ENCODE measurements at places on chromosomes 2 and 18.

DNA sequence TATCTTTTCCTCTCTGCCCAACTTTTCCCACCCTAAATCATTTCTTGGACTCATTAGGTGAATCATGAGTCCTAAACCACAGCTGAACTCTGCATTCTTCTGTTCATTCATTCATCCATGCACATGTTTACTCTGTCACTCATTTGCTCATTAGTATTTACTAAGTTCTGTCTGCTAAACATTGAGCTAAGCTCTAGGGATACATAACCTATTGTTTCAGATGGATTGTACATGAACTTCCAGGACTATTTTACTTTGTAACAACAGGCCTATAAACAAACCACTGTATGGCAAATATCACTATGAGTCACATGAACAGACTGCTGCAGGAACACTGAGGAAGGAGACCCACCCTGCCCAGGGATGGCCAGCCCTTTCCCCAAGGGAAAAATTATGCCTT lies 14.6 kb upstream of the DYNC2LI1 start:
- no peak for DNase-seq

GRCh38 chr18:63149302-63149587 lies 170.3 kb downstream of the BCL2 start:
- no peak for DNase-seq

GRCh38 chr18:35123811-35124210 lies 82.6 kb downstream of the MAPRE2 start:
- DNase-seq: no peak

GRCh38 chr18:44682871-44683221 lies 2.2 kb downstream of the SETBP1 start:
- DNase-seq: no peak

DNA sequence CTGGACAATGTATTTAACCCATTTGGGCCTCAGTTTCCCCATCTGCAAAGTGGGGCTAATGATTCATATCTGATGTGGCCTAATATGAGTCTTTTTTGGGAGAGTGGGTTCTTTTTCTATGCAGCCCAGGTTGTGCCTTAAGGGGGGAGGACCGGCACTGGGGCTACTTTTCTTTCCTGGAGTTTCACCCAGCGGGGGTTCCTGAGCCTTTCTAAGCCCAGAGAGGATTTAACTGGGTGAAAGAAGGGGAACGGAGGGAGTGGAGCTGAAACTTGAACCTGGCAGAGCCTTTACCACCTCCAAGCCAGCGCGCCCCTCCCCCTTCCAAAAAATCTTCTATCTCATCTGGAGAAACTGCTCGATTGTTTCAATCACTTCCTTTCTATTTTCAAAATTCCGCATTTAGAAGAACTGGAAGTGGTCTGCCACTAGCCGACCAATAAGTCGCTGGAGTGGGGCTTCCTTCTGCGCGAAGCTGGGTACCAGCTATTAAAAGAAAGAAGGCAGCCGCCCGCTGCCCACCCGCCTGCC lies 205.0 kb upstream of the SMAD2 start:
- DNase-seq: no peak

- no peak for DNase-seq
Measured at GRCh38 chr2:236965021-236965840, 120.5 kb upstream of the COPS8 start.

DNA sequence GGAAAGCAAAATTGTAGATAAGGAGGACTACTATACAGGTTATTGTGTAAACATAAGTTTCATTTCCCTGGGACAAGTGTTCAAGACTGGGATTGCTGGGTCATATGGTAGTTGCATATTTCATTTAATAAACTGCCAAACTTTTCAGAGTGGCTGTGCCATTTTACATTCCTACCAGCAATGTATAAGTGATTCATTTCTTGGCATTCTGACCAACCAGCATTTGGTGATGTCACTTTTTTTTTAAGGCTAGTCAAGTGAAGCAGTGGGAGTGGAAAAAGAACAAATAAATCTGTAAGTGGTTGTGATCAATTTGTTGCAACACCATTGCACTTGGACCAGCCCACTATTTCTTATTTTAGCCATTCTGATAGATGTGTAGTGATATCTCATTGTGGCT lies 5.2 kb upstream of the CHCHD5 start:
- DNase-seq: no peak

- no peak for DNase-seq
Measured at GRCh38 chr2:59658906-59659635, 894.4 kb downstream of the BCL11A start.

DNA sequence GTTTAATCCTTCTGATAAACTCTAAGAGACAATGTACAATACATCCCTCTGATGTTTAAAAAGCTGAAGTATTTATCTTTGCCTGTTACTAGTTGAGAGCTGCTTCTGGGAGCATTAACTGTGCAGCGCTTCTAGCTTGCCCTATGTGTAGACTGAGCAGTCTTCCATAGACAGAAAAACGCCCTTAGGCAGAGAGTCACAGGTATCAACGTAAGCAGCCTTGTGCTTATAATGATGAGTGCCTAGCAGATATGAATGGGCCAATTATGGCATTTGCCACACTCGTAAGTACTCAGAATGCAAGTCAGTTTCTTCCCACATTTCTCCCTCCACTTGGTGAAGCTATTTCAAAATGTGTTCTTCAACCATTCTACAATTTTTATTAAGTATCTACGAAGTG lies 731.1 kb upstream of the SLC8A1 start:
- no peak for DNase-seq

GRCh38 chr2:21822505-21822904 lies 698.7 kb downstream of the TDRD15 start:
- no peak for DNase-seq

DNA sequence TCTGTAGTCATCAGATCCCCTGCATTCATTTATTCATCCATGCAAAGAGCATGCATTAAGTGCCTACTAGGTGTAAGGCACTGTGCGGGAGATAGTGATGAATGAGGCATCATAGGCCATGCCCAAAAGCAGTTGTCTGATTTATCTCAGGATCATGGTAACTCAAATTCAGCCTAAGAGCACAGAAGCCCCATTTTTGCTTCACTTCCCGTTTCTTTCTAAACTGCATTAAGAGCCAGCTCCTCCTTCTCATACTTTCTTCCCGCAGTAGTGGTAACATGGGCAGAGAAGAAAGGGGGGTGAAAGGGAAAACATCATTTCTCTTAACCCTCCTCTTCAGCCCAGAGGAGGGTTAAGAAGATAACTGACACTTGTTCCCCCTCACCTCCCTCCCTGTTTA lies 2.9 kb downstream of the GPR45 start:
- DNase-seq: no peak

DNA sequence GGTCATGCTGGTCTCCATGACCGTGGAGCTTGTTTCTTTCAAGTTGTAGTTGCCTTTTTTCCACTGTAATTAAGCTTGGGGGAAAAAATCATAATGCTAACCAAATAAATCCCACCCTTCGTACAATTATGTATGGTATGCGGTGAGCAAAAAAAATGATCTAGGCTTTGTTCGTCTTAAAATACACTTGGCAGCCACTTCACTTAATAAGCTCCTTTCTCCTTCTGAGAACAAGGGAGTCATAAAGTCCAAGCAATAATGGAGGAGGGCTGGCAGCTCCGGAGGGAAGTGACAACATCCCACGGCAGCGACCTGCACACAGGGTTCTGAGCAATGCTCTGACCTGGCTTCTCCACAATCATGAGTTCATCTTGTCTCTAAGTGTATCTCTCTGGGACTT lies 91.2 kb upstream of the KLHL29 start:
- DNase-seq: no peak

DNA sequence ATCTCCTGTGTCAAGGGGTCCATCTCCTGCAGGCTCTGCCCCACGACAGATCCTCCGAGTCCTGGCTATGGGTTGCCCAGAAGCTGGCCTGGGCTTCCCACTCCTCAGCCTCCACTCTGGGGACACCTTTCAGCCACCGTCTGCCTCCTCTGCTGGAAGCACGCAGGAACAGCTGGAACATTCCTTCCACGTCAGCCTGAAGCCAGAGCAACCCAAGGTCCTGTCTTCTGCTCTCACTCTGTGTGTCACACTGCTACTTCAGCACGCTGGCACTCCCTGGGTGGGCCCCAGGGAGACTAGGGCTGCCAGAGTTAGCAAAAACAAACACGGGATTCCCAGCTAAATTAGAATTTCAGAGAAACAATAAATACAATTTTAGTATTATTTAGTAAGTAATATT lies 148.8 kb downstream of the HRH4 start:
- no peak for DNase-seq

- DNase-seq: no peak
Measured at GRCh38 chr2:172704072-172704936, 31.3 kb upstream of the RAPGEF4 start.

GRCh38 chr2:8662239-8662879 lies 19.5 kb upstream of the ID2 start:
- DNase-seq: no peak

GRCh38 chr2:127410871-127411652 lies 7.2 kb upstream of the PROC start:
- DNase-seq: no peak

DNA sequence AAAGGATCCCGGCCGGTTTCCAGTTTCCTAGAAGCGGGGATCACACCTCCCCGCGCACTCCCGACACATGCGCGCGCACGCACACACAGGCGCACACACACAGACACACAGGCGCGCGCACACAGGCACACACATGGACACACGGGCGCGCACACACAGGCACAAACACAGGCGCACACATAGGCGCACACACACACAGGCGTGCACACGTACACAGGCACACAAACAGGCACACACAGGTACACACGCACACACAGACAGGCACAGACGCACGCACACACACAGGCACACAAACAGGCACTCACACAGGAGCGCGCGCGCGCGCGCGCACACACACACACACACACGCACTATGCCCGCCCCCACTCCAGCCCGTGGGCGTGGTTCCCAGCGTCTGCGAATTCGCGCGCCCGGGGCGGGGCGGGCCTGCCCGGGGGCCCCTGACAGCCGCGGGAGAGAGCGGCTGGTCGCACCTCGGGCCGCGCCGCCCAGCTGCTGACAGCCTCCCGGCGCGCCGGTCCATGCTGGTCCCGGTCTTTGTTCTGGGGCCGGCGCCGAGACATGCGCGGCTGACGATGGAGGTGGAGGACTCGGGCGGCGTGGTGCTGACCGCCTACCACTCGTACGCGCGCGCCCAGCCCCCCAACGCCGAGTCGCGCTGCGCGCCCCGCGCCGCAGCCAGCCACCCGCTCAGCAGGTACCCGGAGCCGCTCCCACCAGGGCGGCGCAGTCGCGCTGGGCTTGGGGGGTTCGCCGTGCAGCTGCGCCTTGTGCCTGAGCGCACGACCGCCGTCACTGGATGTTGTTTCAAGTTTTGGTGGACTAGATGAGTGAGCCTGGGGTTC lies at the start of gene ARHGAP28:
TSS of gene ARHGAP28 (plus strand) at position 470 of the 845 bp plus-strand sequence. CDS start at position 576, 106 bp downstream.
- no peak for DNase-seq

DNA sequence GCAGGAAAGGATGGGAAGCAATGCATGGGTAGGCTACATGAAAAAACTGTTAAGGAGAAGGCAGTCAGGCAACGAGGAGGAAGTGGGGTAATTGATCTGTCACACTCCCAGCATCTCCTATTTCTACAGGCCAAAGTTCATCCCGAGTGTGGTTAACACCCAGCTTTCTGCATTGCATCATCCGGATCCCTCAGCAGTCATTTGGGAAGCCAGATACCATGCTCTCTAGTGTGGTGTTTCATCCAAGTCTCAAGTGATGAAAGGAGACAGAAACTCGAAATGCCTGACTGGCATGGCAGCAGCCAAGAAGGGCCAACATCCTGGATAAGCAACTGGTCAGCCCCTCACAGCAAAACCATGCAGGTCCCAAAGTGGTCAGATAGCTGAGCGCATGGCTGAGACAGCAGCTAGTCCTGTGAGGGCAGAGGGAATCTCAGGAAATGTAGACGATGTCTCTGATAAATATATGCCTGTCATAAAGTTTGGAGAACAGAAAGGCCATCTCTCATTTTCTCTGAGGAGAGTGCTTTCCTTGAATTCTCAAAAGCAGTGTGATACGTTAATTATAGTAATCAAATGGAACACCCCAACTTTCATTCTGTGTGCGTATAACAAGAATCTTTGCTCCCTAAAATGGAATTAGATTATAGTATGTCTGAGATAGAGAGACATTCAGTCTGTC lies 24.8 kb upstream of the HNRNPA3 start:
- DNase-seq: no peak

DNA sequence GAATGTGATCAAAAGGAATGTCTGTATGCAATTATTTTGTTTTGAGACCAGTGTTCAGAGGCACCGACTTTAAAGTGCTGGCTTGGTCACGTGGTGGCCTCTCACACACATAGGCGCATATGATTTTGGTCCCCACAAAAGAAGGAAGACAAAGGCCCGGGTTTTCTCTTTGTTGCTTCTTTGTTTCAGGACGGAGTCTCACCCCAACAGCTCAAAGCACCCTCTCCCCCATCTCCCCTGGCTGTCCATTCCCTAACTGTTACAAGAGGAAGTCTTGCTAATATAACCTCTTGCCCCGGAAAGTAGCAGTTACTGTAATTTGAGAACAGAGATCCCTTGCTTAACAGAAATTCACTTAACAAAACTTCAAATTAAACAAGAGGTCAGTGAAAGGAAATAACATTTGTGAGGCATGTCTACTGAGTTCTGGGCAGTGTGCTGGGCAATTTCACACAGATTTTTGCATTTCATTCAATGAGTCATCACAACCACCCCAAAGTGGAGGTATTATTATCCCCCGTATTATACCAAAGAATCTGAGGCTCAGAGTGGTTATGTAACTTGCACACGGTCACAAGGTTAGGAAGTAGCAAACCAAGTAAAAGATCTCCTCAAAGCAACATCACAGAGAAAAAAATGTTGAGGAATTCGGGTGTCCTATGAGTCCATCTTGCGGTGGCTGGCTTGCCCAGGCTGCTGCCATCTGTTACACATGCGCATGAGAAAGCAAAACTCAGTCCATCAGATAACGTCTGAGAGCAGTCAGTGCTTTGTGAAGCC lies 75.8 kb downstream of the SDC1 start:
- DNase-seq: no peak

- no peak for DNase-seq
Measured at GRCh38 chr18:63025251-63026090, 294.1 kb downstream of the BCL2 start.

DNA sequence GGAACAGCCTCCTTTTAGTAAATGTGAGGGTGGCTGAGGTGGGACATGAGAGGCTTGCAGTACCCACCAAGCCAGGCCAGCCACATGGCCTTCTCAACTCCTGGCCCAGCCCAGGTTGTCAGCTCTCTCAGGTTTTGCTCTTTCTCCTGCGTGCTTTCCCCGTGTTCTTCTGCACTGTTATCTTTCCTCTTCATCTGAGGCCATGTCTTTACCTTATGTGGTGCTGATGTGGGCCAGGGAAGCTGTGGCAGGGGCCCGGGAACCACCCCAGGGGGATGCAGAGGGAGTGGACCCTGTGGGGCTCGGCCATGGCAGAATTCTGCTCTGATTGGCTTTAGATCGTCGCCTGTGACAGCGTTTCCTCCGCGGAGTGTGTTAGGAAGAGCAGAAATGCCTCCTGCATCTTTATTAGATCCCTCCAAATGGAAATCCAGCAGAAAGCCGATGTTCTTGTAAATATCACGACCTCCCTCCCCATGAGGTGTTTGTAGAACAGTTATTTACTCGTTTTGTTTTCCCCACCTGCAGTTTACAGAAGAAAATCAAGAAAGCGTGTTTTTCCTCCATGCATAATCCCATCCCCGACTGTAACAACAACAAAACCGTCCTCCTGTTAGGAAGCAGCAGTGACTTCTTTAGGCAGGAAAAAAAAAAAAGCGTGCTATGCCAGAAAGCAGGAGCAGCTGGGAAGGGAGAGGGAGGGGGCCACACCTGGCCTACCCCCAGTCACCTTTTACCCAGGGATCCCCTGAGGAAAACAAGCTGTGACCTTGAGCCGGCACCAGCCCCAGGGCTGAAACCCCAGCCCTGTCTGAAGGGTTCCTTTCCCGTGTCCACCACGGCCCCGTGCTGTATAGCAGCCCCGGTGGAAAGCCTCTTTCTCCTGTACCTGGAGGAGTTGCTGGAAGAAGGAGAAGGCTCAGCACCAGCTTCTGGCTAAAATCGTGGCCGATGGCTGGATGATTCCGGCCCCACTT lies 54.8 kb downstream of the HPCAL1 start:
- DNase-seq: no peak

Measured in cortex of kidney (tissue), 1 donor.